Non-pigmented ciliary epithelial cell (primary cell): ENCODE measurements at places on chromosomes 7 and 10.

- DNase-seq, result peak; percentile 75
These were observed 37.2 kb downstream of the PRSS2 start for GRCh38 chr7:142807855-142808460.

- DNase-seq, result no peak
These were observed 754 bp downstream of the SEMA3D start for GRCh38 chr7:85186083-85186520.

DNA sequence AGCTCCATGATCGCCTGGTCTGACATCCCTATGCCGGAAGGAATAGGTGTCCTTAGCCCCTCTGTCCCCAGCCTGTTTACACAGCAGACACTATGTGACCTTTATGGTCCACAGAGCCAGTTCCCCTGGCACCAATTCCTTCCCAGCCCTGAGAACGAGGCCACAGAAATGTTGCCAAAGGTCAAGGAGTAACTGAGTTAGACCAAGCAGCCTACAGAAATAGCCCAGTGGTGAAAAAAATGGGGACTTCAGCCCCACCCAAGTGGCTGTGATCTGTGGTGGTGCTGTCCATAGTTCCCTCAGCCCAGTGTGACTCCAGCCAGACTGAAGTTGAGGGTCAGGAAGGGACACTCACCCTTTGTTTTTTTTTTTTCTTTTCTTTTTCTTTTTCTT, 2.5 kb downstream of the PGAM2 start:
- no peak for DNase-seq

DNA sequence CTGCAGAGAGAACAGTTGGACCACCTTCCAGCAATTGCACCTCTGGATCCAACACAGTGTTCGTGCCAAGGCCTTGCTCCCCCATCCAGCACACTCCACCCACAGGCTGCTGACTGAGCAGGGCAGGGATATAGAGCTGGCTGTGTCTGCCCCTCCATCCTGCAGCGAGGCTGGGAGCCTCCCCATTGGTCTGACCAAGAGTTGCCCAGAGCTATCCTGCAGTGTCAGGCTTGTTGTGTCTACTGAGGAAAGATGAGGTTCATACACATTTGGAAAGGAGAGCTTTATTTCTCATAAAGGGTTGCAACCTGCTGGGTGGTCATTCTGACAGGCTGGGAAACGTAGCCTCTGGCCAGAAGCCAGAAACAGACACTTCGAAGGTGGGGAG, 27.1 kb downstream of the PRF1 start:
- DNase-seq, result no peak

- DNase-seq, result no peak
These were observed 238.2 kb downstream of the SEMA3D start for GRCh38 chr7:84948634-84949033.

DNA sequence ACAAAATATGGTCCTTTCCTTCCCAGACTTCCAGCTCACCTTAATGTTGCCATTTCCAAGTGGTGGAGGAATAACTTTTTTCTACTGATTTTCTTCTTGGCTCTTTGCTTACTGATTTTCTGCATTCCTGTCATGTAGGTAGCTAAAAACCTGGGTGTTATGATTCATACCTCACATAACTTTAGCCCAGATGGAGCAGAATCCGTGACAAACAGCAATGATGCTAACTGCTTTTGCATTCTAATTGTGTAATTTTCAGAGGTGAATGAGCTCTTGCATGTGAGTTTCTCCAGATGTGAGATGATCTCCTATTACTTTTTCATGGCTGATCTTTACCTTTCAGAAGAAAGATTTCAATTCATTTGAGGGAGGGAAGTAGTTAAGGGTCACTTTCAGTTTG, 43.4 kb downstream of the WDR11 start:
- no peak for DNase-seq

DNA sequence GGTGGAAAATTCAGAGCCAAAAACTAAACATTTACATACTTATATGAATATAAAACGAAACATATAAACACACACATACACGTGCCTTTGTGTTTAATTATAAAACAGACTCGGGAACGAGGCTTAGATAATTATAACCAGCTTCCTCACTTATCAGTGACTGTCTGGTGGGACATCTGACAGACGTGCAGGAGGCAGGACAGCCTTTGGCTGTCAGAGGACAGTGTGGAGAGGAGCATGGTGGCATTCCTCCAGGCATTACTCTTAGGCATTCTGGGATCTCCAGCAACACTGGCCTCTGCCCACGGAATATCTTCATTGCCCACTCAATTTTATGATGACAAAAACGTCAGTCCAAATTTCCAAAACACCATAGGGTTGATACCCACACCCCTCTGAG, 262.2 kb upstream of the NFE2L3 start:
- no peak for DNase-seq

GRCh38 chr7:25379351-25380300, 151.3 kb upstream of the NPVF start:
- no peak for DNase-seq

- no peak for DNase-seq
These were observed 60.1 kb upstream of the PAX2 start for GRCh38 chr10:100685331-100685730.

- DNase-seq, result no peak
These were observed 101.2 kb upstream of the SEC61G start for GRCh38 chr7:54860003-54860775.

DNA sequence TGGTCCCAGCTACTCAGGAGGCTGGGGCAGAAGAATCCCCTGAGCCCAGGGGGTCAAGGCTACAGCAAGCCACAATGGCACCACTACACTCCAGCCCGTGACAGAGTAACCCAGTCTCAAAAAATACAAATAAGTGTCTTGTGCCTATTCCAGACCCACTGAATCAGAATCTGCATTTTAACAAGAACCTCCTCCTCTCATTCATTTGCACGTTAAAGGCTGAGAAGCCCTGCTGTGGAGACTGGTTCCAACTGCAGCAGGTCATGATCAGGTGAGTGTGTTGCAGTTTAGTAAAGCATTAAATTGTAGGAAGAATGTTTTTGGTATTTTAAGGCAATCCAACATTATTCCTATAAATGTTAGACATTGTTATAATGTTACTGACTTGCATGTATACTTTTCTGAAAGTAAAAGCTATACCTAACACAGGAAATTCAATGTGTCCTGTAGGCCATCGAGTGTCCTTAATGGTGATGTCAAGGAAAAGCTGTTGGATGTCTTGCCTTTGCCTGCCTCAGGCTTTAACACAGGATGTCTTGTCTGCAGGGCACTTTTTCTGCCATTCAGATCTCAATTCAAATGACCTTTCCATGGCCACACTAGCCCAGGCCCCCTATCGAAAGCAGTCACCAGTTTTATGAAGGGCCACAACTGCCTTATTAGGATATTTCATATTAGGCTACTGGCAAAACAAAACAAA, 30.4 kb downstream of the MKRN1 start:
- DNase-seq, result no peak

DNA sequence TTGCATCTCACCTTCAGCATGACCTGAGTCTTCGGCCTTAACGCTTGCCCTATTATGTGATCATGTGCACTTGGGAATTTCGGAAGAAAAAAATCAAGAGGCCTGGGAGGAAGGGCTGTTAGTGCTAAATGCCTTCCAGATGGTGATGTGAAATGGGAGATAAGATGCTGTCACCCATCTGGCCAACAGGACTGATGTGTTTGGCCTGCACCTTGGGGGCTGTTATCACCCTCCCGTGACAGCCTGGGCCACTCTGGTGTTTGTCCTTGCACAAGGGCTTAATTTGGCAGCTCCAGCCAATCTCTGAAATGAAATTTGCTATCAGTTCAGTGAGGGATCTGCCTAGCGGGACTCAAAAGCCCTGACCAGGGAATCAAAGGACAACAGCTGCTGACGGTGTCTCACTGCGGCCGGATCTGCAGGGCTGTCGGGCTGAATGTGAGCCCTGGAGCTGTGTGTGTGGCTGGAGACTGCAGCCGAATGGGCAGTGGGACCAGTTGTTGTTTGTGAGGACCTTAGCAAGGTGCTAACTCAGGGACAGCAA, 131.4 kb upstream of the BTBD16 start:
- DNase-seq, result no peak

DNA sequence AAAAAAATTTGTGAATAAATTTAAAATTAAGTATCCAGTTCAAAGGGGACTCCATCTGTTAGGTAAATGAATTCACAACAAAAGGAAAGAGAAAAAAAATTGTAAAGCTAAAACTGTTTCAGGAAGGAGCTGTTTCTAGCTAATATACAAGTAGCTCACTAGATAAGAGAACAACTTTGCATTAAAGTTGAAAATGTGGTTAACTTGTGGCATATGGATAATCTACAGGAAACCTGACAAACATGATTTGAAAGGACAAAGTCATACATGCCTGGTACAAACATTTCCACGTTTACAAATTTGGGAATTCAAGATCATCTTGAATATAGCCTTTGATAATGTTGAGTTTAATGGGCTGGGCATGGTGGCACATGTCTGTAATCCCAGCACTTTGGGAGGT, 8.9 kb downstream of the NT5C3A start:
- no peak for DNase-seq

GRCh38 chr7:132547821-132548220, 28.4 kb downstream of the PLXNA4 start:
- no peak for DNase-seq

- no peak for DNase-seq
These were observed 143.4 kb upstream of the LSM8 start for GRCh38 chr7:118040562-118040961.
